ENCODE measurements at places on chromosomes 1 and 21. TPM values are rescaled to one million over a fixed set of nuclear protein-coding genes. Genes with fewer than 3 reads are reported as not detected.

HLX gene
- 16.2 TPM for total RNA-seq

GRCh38 chr1:150165622-150166612, 16.2 kb downstream of the PLEKHO1 start:
- DNase-seq, result no peak

GRCh38 chr1:202124142-202124541, 1.4 kb downstream of the GPR37L1 start:
- DNase-seq, result no peak

- no peak for DNase-seq
Observed at GRCh38 chr21:25385911-25386474, 221.3 kb downstream of the MRPL39 start.

DNA sequence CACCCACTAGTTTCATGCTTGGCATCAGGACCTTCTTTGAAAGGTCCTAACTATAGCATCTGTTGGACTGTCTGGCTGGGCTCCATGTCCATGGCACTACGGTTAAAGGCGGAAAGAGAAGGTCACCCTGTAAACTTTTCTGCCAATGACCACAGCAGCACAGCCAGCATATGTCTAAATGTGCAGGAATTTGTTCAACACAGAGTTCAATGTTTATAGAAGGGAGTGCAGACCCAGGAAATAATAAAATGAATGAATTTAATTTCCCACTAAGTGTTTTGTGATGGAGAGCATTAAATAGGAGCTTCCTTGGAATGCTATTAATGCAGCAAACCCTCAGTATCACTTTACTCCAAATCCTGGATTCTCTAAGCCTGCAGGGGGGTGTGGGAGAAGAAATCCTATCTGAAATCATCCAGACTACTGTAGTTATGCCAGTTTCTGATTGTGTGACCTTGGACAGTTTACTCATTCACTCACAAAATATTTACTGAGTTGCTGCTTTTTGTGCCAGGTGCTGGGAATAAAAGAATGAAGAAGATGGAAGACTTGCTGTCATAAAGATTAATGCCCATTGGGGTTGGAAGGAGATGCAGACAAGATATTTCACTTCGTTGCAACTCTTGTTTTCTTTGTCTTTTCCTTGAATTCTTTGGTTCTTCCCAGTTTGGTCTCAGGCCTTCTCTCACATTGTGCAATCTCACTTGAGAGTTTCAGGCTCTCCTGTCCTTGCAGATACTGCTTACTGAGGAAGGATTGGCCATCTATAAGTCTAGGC, 195.0 kb downstream of the ROR1 start:
- no peak for DNase-seq

DNA sequence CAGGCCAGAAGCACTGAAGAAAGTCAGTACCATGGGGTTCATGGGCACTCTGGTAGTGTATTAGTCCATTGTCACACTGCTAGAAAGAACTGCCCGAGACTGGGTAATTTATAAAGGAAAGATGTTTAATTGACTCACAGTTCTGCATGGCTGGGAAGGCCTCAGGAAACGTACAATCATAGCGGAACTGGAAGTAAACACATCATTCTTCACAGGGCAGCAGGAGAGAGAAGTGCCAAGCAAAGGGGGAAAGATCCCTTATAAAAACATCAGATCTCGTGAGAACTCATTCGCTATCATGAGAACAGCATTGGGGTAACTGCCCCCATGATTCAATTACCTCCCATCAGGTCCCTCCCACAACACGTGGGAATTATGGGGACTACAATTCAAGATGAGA, 20.2 kb upstream of the ROR1 start:
- DNase-seq, result no peak

FMOD gene
- 102 TPM for total RNA-seq

DNA sequence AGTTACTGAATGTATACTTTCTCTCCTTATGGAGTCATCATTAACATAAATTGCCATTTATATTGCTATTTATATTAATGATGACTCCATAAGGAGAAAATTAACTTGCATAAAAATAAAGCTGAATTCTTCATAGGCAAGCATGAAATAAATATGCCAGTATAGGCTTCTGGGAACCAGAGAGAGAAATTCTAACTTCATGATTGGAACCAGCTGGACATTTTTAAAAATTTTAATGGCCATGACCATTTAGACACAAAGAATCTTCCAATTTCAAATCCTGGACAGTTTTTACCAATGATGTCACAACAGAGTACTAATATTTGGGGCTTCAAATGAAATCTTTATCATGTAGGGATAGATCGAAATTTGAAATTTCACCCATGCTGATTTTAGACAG, 268.7 kb downstream of the PTGER3 start:
- DNase-seq, result no peak

All from posterior vena cava (tissue), 2 donors.